ENCODE measurements at places on chromosomes 12 and 14.
A peak's percentile ranks its signal among the peaks of the same experiment; 100 is the strongest.

DNA sequence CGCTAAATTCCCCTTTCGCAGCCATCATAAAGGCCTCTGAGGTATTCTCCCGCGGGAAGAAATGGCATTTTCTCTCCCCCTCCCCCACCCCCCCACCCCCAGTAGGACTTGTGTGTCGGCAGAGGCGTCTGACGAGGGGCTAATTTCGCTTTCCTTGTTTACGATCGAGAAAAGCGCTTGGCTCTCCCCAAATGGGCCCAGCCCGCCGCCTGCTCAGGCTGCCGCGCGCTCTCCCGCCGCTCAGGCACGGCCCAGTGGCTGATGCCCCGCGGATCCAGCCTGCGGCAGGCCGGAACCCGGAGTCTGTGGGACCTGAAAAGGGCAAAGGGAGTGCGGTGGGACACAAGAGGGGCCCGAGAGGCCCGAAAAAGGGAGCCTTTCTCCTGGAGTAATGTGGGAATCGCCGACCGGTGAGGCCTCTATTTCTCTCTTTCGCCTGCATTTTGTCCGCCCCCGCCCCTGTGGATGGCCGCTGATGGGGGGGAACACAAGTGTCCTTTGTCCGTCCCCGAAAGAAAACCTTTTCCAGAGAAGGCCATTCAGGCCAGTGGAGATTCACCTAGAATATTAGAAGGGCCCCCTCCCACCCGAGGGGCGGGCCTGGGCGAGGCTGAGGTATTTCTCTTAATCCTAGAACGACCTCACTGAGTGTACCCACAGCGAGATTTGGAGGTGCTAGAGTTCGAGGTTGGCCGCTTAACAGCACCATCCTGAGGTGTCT is 9.0 kb upstream of the HOXC6 start:
- DNase-seq: no peak

GRCh38 chr14:34713681-34714319 is 593 bp downstream of the CFL2 start:
- DNase-seq: peak; percentile 71

DNA sequence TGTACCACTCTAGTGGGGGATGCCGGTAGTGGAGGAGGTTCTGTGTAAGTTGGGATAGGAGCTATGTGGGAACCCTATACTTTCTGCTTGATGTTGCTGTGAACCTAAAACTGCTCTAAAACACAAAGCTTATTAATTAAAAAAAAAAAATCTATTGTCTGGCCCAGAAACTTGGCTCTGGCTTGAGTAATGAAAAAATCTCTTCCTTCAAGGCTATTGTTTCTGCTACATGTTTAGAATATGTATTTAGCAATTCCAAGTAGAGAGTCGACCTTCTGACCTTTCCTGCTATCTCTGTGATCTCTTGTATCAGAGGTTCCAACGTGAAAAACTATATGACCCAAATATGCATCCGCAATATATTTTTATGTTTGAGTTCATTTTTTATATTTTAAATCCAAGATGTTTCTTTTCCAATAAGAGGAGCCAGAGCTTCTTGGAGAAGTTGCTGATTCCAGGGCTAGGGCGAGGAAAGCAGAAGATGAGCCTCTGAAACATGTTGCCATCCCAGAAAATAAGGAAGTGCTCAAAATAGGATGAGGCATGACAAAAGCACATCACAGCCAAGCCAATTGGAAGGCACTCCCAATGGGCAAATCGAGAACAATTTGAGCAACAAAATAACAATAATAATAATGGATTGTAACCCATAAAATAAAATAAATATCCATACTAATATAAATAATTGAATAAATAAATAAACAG is 184.6 kb upstream of the TMEM260 start:
- no peak for DNase-seq

DNA sequence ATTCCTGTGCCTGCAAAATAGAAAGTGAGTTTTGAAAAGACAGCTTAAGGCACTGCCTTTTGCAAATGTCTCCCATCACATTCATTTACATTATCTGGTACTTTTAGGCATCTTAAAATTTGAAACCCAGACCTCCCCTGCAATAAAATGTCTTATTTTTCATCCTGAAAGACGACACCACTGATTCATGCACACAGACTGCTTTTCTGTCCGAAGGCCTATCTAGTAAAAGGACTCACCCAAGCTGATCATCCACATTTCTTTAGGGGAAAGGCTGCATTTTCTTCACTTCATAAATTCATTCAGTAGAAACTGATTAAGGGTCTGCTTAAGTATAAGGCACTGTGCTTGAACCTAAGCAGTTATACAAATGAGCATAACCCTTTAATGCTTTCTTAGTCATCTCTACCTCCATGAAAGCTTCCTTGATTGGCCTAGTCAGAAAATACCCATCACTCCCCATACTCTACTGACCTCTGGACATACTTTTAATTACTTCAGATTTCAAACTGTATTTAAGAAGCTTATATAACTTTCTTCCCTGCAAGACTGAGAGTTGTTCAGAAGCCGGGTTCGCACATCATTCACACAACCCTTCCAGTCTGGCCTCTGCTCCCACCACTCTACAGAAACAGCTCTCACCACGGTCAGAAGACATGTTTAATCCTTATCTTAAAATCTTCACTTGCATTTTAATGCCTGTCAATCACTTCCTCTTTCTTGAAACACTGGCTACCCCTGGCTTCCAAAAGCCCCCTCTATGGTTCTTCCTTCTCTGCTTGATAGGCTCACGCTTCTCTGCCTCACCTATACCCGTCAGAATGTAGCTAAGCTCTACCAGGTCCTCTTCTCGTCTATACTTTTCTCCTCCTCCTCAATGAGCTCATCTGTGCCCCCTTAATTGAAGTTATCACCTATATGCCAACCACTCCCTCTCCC is 288.6 kb downstream of the MED13L start:
- no peak for DNase-seq

DNA sequence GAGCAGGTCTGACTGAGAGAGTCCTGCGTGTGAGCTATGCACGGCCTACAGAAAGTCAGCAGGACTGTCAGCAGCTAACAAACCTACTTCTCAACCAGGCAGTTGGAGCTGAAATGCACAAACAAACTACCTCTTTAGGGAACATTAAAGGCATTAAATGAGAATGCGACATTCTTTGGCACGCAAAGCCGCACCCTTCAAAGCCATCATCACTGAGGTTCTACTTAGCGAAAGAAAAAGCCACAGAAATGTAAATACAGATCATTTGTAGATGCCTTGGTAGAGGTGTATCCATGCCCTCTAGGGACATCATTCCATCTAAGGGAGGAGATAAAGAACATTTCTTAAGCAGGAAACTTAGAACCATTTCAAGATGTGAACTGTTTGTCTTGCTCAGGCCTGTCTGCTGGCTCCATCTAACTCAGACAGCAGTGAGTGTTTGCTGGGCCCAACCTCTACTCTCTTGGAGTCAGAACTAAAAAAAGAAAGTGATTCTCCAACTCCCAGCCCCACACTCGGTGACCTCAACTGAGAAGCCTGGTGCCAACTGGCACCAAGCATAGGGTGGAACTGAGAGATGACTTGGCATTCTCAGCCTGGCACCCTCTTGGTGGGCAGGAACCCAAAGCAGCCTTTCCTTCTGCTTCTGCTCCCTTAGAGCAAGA is 63.5 kb upstream of the MBIP start:
- no peak for DNase-seq

DNA sequence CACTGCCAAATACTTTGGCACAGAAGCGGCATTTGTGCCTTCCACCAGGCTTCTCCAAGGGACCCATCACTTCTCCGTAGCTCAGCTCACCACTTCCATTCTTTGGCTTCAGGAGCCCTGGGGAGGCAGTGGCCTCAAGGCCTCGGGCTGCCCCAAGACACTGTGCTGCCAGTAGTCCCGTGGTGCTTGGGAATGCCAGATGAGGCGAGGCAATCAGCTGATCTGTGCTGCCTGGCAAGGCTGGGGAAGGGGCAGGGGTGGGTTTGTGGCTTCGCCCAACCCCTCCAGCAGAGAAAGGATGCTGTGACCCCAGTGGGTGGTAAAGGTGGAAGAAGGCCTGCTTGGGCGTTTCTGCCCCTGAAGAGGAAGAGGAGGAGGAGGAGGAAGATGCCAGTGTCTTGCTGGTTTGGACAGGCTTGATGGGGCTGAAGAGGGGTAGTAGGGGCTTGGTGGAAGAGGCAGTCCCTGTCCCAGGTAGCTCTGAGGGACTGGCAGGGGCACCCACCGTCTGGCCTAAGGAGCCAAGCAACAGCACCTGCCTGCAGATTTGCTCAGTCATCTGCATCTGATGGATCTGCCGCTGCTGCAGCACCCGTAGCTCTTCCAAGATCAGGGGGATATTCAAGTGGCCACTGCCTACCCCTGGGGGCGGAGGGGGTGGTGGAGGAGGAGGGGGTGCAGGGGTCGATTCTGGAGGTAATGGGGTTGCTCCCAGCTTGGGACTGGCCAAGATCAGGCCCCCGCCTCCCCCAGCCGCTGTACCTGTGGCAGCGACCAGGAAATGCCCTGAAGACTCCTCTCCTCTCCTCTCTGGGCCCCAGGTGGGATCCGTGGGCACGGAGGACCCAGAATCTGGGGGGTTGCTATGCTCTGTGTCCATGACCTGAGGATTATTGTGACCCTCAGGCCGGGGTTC is 1.3 kb downstream of the SALL2 start:
- no peak for DNase-seq

DNA sequence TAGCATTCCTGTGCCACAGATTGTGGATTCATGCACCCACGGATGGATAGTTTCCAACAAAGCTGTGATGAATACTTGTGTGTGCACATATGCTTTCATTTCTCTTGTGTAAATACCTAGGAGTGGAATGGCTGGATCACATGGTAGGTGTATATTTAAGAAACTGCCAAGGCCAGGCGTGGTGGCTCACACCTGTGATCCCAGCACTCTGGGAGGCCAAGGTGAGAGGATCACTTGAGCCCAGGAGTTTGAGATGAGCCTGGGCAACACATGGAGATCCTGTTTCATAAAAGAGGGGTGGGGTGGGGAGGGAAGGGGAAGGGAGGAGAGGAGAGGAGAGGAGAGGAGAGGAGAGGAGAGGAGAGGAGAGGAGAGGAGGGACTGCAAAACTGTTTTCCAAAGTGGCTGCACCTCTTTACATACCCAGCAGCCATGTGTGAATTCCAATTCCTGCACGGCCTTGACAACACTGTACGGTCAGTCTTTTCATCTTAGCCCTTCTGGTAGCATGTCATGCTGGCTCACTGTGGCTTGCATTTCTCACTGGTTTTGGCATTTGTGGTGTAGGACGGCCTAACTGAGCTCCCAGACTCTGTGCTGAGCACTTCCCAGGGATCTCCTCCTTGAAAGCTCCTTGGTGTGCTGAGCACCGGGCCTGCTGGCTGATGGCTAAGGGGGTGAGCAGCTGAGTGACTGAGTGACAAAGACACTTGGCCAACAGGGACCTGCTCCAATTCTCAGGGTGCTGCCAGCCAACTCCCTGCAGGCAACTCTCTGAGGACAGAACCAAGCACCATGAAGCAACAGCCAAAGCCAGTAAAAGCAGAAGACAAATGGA is 27.9 kb downstream of the SYNE3 start:
- DNase-seq: no peak

- no peak for DNase-seq
These were observed 27.4 kb downstream of the SINHCAF start for GRCh38 chr12:31298515-31298910.

- DNase-seq: no peak
These were observed 415.9 kb downstream of the BCL11B start for GRCh38 chr14:98855926-98856715.

GRCh38 chr14:72544615-72545387 is 349.1 kb downstream of the DPF3 start:
- no peak for DNase-seq

DNA sequence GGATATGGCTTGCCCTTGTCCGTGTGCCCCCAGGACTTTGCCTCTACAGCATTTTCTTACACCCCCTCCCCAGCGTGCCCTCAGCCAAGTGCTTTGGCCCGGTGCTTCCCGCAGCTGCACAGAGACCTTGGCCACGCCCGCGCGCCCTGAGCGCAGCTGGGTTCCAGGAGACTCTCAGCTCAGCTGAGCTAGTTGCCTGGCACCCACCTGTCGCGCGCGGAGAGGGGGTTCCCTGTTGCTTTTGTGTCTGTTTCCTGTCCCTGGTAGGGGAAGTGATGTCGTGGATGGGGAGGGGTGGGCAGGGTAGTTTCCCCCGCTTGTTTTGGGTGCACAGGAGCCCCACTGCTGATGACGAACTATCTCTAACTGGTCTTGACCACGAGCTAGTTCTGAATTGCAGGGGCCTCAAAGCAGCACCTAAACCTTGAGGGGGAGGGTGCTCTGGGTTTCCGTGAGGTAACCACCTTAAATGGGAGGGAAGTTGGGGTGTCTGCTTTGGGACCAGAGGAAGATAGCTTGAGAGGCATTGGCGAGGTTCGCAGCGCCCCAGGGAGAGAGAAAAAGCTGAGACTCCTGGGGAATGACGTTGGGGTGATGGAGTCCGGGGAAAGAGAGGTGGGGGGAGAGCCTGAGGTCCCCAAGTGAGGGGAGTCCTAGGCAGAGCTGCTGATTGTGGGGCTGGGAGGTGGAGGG is 1.5 kb downstream of the DIO3 start:
- no peak for DNase-seq

DNA sequence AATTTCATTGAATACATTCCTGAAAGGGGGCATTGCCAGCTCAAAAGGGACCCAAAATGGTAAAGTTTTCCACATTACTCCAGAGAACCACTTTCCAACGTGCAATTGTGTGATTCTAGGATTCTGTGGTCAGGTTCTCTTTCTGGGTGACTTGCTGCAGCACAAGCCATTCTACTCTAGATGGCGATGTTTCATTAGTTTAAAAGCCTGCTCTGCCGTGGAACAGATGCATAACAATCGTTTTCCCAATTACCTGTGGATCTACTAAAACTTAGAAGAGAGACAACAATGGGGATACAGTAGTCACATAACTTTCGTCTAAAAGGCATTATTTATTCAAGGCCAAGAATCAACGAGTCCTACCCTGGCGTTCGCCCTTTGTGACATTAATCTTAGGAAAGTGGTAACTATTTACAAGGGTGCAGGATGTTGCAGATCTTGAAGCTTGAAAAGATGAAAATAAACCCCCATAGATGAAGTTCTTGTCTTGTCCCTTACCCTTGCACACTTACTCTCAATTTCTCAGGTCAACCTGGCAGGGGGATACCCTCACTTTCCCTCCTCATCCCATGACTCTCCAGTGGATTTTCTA is 400.9 kb downstream of the SNAPC1 start:
- DNase-seq: peak; percentile 66

DNA sequence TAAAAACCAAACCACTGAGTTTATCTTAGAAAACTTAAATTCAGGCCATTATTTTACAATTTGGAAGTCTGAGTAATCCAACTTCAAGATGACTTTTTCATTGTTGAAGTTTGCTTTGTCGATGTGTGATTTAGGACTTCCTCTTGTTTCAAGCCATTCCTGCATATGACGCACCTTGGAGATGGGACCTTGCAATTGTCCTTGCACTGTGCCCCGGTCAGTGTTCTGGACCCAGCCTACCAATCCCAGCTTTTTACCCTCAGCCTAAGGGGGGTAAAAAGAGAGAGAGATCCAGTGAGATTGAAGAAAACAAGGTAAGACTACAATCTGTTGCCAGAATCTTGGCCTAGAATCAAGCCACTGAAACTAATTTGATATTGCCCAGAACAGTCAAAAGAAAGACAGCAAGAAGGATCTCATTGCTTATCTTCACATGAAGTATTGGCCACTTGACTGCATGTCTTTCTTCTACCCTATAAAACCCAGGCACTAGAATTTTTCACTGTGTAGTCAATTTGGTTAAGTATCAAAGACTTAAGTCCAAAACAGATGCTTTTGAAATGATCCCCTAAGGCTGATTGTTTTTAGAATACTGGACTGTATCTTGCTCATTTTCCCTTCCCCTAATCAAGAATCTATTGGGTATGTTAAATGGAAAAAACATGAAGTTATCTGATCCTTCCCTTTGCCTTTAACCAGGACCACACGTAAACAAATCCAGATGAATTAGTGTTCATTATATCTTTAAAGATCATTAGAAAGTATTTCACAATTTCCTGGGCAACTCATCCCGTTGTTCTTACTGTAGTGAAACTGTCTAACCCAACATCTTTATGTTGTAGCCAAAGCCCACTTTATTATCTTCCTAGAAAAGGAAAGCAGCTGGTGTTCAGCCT is 2.4 kb upstream of the MLH3 start:
- DNase-seq: no peak
